ENCODE measurements at places on chromosomes 5 and 9.

- no peak for DNase-seq
These were observed 59.7 kb downstream of the ZNF618 start for GRCh38 chr9:113935677-113936380.

GRCh38 chr9:27675354-27675753, 102.1 kb upstream of the C9orf72 start:
- DNase-seq = no peak

GRCh38 chr5:99928490-99928889, 606.7 kb upstream of the FAM174A start:
- no peak for DNase-seq

GRCh38 chr5:31415009-31415923, 116.6 kb downstream of the DROSHA start:
- no peak for DNase-seq

DNA sequence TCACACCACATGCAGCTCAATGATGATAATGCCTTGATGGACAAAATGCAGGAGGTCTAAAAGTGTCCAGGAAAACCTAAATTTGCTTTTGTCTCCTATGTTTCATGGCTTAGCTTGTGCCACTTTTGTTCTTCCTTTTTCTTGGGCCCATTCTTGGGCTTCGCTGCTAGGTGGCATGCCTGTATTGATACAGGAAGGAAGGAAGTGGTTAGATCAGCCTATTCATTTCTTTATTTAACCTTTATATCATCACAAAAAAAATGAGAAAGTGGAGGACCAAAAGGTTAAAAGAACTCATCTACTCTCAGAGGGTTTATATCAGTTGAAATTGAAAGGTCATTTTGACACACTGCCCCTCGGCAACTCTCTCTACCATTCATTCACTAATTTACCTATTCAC, 260.2 kb downstream of the ARHGAP26 start:
- DNase-seq = no peak

DNA sequence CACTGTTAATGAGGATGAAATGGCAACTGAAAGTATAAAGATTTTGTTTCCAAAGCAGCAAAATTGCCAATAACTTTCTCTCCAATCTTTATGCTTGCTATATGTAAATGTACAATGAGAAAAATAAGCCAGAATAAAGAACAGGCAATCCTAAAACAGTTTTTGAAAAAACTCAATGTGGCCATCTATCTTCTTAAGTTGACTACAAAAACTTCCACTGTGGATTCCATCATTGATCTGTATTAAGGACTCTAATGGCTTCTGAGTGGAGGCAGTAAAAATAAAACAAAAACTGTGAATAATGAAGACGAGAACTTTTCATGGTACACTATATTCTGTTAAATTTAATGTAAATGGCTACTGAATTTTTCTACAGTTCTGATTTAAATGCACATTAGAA, 382.9 kb downstream of the TMEM232 start:
- DNase-seq = no peak

DNA sequence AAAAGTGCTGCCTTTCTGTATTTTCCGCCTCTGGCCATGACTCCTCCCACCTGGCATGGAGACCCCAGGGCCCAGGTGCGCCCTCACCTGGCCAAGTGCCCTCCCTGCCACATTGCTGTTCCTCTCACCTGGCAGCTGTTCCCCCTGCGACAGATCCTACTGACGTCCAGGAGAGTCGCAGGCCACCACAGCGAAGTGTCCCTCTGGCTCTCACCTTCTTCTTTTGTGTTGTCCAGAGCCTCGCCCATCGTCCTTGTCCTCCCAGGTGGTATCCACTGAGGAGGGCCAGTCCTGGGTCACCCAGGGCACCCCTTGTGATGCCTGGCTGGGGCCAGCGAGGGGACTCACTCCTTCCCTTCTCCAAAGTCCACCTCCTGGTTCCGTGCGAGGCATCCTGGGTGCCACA, 2.6 kb downstream of the NKD2 start:
- DNase-seq = no peak

- no peak for DNase-seq
These were observed 12.6 kb downstream of the ERGIC1 start for GRCh38 chr5:172846677-172847076.

- no peak for DNase-seq
These were observed 164.6 kb downstream of the ROR2 start for GRCh38 chr9:91785447-91785842.

GRCh38 chr9:6915635-6916034, 157.9 kb downstream of the KDM4C start:
- no peak for DNase-seq

GRCh38 chr9:136526625-136527066, 19.2 kb downstream of the NOTCH1 start:
- no peak for DNase-seq

GRCh38 chr5:94254214-94254613, 364.2 kb downstream of the KIAA0825 start:
- no peak for DNase-seq

- DNase-seq = no peak
These were observed 1704.8 kb upstream of the CDH9 start for GRCh38 chr5:28743025-28743715.

DNA sequence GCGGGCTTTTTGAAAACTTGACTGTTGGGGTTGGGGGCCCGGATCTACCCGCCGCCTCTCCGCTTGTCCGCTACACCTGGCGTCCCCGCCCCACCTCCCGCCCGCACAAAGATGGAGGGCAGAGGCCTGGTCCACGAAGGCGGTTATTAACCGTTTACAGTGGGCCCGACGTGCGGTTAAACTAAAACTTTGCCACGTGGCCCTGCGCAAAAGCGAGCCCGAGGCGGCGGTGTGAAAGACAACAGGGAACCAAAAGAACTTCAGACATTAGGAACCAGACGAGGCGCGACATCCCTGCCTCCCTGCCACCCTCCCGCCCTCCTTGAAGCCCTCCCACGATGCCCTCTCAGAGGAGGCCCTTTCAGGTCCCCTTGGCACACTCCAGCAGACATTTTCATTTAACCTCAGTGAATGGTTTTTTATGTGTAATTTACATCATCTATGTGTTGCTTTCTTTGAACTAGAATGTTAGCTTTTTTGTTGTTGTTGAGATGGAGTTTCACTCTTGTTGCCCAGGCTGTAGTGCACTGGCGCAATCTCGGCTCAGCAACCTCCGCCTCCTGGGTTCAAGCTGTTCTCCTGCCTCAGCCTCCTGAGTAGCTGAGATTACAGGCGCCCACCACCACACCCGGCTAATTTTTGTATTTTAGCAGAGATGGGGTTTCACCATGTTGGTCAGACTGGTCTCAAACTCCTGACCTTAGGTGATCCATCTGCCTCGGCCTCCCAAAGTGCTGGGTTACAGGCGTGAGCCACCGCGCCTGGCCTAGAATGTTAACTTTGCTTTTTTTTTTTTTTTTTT, 999 bp upstream of the HNRNPA0 start:
- no peak for DNase-seq

DNA sequence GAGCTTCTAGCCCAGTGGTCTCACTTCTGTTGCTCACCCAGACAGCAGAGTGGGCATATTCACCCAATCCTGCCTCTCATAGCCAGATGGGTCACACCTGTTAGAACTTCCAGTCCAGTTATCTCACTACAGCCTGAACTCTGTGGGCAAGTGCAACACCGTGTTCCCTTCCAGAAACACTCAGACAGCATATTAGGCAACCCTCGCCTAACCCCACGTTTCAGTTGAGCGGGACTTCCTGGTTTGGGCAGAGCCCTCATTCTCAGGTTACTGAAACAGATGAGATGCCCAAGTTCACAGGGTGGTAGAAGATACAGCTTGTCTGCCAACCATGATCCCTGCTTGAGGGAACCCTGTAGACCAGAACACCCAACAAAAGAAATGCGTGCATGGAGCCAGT, 538.2 kb downstream of the CYLC2 start:
- no peak for DNase-seq

GRCh38 chr5:151572657-151573368, 18.3 kb downstream of the FAT2 start:
- DNase-seq = no peak

- no peak for DNase-seq
These were observed 239.1 kb downstream of the ELAVL2 start for GRCh38 chr9:23586906-23587305.

- DNase-seq = no peak
These were observed 1101.8 kb downstream of the TAF11L14 start for GRCh38 chr5:18736051-18736398.

GRCh38 chr5:118628660-118629354, 359.5 kb downstream of the DTWD2 start:
- no peak for DNase-seq

GRCh38 chr5:5522336-5522735, 99.9 kb downstream of the ICE1 start:
- no peak for DNase-seq

DNA sequence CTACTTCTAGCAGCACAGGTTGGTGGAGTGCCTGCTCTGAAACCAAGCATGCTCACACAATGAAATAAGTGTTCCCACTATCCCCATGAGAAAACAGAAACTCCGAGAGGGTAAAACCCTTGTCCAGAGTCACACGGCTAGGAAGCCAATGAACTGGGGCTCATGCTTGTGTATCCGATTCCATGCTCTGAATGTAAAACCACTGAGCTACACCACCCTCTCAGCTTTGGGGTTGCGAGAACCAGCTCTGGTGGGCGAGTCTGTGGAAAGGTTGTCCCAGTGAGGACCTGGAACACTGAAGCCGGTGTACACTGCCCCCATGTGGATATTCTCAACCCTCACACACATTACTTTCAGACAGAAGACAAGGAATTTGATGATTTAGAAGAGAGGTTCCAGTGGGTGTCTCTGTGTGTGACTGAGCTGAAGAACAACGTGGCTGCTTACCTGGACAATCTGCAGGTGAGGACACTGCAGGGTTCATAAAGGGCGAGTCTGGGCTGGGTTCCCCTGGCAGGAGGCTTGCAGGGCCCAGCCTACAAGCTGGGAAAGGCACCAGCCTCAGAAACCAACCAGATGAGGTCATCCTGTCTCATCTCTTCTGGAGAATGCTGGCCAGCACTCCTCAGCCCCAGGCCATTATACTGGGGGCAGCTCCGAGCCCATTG, 37.4 kb downstream of the ARHGEF37 start:
- no peak for DNase-seq

DNA sequence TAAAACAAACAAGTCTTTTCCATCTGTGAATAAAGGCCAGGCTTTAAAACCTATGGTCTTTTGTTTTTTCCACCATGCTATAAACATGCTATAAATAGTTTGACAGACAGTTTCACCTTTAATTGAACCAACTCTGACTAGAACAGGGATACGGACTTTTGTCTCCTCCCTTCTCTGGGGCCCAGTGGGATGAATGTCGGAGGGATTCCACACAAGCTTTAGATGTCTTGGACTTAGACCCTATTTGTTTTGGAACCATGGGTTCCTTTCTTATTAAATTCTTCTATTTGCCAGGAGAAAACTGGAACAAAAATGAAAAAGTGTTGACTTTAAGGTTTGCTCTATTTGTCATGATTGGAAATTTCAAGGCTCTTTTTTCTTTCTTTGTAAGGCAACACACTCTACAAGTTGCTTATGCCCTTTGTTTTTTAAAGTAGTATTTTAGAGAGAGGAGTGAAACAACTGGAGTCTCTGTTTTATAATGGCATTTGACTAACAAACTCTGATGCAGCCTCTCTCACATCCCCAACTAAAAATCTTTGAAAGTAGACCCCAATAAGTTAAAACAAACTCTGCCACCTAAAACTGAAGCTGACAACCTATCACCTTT, 145.3 kb downstream of the MLLT3 start:
- no peak for DNase-seq

DNA sequence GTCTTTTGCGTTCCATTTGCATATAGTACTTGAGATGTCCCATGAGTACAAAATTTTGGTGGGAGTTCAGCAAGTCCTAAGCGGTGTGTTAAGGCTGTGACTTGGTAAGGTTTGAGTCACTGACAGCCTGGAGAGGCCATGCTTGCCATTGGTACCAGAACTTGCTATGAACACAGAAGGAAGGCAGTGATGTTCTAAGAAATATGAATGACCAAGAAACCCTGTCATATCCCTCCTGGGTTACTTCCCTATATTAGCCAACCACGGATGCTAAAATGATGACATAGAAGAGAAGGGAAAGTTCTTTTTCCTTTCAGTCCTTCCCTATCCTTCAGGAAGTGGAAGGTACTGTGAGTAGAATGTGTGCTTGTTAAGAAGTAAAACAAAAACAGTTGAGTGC, 136.7 kb downstream of the GCNT1 start:
- no peak for DNase-seq

DNA sequence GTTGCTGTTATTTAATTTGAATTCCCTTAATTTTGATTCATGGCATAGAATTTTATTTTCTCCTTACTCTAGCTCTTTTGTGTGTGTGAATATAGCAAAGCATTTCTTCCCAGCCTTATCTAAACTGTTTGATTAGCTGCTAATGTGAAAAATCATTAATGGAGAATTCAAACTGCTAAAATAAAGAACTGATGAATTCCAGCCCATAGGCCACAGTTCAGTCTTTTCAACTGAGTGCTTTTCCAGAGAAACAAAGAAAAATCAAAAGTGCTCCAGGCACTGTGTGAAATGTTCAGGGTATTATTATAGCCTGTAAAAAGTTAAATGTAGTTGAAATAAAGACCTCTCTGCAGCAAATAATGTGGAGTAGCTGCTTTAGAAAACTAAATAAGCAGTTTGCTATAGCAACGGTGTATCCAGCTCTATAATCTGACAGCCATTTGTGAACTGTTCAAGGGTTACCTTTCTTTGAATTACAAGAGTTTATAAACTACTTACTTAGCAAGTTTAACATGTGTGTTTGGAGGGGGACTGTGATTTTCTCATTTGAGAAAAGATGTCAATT, 123.8 kb downstream of the GIN1 start:
- DNase-seq = no peak

DNA sequence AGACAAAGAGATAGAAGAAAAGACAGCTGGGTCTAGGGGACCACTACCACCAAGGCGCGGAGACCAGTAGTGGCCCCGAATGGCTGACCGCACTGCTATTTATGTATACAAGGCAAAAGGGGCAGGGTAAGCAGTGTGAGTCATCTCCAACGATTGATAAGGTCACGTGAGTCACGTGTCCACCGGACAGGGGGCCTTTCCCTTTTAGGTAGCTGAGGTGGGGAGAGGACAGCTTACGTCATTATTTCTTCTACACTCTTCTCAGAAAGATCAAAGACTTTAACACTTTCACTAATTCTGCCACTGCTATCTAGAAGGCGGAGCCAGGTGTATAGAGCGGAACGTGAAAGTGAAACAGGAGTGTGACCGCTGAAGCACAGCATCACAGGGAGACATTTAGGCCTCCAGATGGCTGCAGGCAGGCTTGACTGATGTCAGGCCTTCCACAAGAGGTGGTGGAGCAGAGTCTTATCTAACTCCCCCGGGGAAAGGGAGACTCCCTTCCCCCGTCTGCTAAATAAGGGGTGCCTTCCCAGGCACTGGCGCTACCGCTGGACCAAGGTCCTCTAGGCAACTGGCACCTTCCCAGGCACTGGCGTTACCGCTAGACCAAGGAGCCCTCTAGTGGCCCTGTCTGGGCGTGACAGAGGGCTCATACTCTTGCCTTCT, 6.1 kb upstream of the PRR16 start:
- DNase-seq = no peak

Data from HS-5 (cell line).